Neuronal stem cell (in vitro differentiated cells): ENCODE measurements at places on chromosomes 16 and 17.

DNA sequence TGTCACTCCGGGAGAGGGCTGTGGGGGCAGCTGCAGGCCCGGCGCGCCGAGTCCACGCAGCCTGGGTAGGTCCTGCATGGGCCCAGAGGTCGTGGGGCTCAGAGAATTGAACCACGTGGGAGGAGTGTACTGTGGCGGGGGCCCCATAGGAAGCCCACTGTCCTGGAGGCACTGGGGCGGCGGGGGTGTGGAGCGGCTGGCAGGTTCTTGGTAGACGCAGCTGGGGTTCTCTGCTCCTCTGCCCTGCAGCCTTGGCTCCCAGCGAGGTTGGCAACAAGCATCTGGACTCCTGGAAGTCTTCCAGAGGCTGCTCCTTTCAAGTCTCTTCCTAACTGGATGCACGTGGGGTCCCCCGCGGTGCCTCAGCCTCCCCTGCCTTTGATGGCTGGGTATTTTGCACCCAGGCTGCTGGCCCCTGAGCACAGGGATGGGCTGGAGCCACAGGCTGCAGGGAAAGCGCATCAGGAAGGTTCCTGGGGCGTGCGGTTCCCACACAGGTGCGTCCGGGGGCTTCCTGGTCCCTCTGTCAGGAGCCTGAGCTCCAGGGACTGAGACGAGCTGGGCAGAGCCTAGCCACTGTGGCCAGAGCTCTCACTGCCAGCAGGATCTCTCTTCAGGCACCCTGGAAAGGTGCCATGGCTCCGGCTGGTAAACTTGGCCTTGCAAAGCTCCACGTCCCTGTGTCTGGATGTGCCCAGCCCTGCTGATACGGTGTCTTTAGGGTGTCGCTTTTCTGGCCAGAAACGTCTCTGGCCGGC lies 9.3 kb downstream of the KCTD5 start:
- DNase-seq, result no peak

- no peak for DNase-seq
Observed at GRCh38 chr16:71347146-71347545, 11.4 kb upstream of the CALB2 start.

GRCh38 chr17:79788989-79789942 lies 7.6 kb downstream of the CBX8 start:
- DNase-seq, result no peak

GRCh38 chr16:19482291-19482690 lies 39.6 kb downstream of the GDE1 start:
- no peak for DNase-seq

- DNase-seq, result no peak
Observed at GRCh38 chr16:56327929-56328258, 97.5 kb downstream of the AMFR start.

DNA sequence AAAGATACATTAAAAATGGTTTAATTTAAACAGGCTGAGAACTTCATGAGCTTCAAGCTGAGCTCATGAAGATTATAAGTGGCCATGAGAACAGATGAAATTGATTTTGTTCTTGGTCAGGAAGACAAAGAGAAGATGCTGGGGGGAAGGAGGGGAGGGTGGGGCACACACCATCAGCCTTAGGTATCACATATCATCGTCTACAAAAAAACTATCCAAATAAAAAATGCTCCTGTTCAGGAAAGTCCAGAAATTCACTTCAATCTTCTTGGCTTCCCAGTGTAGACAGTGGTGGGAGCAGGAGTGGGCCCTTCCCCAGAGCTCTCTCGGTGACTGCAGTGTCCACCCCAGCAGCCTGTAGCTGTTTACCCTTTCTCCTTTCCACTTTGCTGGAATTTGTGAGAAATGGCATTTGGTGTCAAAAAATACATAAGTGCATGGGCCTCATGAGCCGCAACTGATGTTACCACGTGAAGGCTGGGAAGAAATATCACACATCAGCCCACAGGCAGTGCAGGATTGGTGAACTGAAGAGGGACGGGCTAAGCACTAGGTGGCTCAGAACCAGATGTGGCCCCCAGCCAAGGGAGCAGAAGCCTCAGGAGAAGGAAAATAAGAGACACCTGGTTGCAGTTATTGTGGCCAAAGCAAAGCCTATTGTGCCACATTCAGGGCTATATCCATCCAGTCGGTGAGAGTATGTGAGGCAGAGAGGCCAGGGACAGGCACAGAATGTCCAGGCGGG lies 6.1 kb downstream of the KRT37 start:
- no peak for DNase-seq
